Stimulated activated CD4-positive, alpha-beta T cell treated with anti-CD3 and anti-CD28 coated beads, Interleukin-1b, Interleukin-23, amount 100 ng/mL, for 1 hour (primary cell): ENCODE measurements at places on chromosomes 13 and 19.

DNA sequence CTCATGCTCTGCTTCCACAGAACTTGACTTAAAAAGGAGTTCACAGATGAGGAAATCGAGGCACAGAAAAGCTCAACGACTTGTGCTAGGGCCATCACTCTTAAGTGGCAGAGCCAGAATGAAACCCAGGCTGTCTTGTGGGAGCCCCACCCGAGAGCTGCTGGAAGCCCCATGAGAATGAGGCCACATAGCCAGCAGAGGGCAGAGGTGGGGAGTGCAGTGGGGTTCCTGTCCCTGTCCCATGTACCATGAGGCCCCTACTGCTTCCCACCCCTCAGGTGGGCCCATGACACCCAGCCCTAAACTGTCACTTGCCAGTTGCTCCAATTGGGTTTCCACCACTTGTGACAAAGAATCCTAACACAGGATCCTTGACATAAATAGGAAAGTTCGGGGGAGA is 175.9 kb downstream of the IRS2 start:
- DNase-seq, result no peak

GRCh38 chr13:88622362-88622973 is 951.3 kb downstream of the SLITRK5 start:
- no peak for DNase-seq

DNA sequence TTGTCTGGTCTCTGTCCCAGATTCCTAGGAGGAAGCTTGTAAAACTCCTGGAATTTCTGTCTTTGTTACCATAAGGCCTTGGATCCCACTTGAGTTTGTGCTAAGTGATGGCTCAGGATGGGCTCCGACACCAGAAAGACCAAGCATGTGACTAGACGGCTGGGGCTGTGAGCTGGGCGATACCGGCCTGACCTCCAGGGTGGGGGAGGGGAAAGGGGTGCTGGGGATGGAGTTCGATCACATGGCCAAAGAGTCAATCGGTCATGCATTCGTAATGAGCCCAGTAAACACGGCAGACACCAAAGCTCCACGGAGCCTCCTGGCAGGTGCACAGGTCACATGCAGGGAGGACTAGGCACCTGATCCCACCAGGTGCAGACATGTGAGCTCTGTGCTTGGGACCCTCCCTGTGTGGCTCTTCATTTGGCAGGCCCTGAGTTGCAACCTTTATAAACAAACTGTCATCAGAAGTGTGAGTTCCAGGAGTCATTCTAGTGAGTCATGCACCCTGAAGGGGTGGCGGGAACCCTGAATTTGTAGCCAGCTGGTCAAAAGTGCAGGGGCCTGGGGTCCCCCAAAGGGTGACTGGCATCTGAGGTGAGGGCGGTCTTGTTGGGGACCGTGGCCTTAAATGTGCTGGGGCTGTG is 27.1 kb downstream of the ELAVL1 start:
- DNase-seq, result no peak

DNA sequence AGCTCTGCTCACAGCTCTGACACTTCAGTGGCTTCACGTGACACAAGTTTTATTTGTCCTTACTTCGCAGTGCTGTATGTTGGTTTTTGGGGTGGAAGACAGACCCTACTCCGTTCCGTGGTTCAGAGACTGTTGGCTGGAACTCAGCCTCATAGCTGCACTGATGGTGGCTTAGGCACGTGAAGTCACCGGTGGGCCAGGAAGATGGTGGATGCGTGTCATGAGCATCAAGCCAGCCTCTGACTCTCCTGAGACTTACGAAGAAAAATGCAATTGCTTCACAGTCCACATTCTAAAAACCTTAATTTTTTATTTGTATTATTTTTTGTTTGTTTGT is 161.4 kb upstream of the SOX1 start:
- DNase-seq, result no peak

GRCh38 chr13:110256126-110256905 is 50.6 kb downstream of the COL4A1 start:
- no peak for DNase-seq

GRCh38 chr19:44875666-44876451 is 15.2 kb upstream of the TOMM40 start:
- no peak for DNase-seq

- DNase-seq, result no peak
These were observed 9.9 kb downstream of the HSPH1 start for GRCh38 chr13:31151837-31152236.

GRCh38 chr19:28859811-28860210 is 353.1 kb downstream of the UQCRFS1 start:
- no peak for DNase-seq

GRCh38 chr19:46812977-46813838 is 24.8 kb upstream of the SLC1A5 start:
- DNase-seq, result no peak

GRCh38 chr13:111505175-111505777 is 184.8 kb downstream of the TEX29 start:
- DNase-seq, result no peak

DNA sequence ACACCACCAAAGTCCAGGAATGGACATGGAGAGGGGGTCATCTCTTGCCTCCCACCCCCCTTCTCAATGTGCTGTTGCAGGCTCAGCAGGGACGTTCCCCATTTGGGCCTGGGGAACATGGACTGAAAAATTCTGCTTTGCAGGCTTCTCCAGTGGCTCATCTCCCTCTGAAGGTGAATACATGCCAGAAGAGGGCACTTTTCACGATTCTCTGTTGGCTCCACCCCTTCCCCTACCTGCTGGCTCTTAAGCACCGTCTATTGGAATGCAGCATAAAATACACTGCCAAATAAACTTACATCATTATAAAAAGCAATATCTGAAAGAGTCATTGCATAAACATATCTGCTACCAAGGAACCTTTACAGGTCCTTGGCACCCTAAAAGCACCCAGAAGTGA is 35.7 kb downstream of the NHLRC3 start:
- no peak for DNase-seq

DNA sequence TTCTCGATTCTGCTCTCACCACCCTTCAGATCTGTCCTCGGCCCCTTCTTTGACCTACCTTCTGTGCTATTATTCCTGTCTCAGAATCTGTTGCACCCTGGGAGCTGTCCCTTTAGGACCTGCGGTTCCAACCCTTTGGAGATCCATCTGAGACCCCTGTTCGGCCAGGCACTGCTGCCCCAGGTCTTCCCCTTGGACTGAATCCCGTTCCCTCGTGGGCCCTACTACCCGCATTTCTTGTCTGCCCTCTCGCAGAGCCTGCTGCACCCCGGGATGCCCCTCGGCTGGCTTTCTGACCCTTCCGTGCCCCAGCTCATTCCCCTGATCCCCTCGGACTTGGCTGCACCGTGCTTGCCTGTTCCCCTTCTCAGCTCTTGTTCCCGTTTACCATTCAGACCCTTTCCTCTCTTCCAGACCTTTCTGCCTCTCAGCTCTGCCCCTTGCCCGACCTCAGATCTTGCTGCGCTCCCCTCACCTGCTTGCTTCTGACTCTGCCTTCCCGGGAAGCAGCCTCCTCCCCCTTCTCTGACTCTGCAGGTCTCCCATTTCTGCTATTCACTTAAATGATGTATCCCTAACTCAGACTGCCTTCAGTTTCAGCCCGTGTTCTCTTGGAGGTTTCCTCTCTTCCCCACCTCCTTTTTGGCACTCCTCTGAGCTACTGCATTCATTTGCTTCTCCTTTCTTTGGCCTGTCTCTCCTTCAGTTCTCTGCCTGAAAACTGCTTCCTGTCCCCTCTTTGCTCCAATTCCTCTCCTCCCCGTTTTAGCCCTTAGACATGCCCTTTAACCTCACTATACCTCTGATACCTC is 1.1 kb downstream of the ARHGAP35 start:
- no peak for DNase-seq

DNA sequence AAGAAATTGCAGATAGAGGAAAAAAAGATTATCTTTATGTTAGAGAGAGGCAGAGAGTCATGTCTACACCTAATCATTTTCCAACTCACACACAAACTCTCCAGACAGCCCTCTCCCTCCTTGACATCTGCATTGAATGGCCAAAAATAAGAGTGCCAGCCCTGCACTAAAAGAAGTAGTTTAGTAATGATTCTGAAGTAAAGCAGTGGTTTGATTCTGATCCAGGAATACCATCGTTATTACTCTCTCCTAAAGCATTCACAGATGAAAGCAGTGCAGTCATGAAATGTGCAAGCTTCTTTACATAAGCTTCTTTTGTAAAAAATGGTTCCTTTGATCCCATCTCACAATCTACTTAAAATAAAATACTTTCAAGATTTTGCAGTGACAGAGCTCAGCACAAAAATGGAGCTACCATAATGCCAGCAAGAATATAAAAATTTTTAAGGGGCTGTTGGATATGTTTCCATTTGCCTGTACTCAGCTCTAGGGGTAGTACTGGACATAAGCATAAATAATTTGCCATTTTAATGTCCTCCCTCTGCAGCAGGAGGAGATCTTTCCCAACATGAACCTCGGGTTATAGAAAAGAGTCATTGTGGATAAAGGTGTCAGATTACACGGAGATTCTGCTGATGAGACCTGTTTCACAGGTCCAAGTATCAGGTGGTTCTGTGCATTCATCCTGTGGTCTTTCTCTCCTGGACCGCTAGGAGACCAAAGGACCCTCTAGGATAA is 406.3 kb downstream of the DCT start:
- no peak for DNase-seq

- no peak for DNase-seq
These were observed 4.5 kb downstream of the TLE6 start for GRCh38 chr19:2981898-2982297.

- DNase-seq, result no peak
These were observed 82.9 kb downstream of the PDS5B start for GRCh38 chr13:32669030-32669646.

GRCh38 chr19:14576363-14576762 is 4.5 kb upstream of the NDUFB7 start:
- no peak for DNase-seq

DNA sequence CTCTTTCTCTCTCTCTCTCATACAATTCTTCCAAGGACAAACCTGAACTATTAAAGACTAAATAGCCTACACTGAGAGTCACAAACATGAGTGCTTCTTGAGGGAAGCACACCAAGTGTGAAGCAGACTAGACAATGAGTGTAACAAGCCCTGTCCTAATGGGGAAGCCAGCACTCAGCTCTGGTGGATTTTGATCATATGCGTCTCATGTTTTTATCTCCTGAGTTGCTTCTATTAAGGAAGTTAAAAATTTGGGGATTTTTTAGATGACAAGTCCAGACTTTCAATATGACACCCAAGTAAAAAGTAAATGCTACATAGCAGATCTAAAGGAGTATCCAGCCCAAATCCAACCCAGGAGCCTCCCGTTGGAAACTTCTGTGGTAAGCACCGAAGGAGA is 437.8 kb downstream of the RFC3 start:
- DNase-seq, result no peak

DNA sequence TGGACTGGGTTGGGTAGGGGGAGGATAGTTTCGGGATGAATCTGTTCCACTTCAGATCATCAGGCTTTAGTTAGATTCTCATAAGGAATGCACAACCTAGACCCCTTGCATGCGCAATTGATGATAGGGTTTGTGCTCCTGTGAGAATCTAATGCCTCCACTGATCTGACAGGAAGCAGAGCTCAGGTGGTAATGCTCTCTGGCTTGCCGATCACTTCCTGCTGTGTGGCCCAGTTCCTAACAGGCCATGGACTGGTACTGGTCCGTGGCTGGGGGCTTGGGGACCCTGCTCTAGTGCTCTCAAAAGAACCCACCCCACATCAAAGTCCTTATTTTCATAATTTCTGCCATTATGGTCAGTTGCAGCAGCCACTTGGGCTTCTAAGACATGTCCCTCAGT is 30.1 kb downstream of the DNAJC3 start:
- no peak for DNase-seq

DNA sequence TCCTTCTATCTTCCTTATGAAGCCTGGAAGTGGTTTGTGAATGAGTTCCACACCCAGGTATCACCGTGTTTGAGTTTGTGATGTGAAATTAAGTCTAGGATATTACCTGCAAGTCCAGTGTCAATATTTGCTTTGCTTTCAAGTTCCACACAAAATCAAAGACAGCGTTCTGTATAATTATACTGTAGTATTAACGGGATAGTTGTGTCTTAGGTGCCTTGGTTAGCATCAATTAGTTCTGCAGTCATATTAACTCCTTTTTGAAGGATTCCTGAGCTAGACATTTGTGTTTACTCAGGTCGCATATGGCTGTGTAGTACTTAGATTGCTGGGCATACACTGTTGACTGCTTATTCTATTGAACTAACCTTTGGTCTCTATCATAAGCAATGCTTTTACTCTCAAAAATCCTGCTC is 54.4 kb downstream of the ERCC5 start:
- no peak for DNase-seq

- DNase-seq, result no peak
These were observed 944.0 kb upstream of the MIR17HG start for GRCh38 chr13:90403330-90404082.

GRCh38 chr19:32809254-32809653 is 60.3 kb downstream of the SLC7A9 start:
- no peak for DNase-seq

DNA sequence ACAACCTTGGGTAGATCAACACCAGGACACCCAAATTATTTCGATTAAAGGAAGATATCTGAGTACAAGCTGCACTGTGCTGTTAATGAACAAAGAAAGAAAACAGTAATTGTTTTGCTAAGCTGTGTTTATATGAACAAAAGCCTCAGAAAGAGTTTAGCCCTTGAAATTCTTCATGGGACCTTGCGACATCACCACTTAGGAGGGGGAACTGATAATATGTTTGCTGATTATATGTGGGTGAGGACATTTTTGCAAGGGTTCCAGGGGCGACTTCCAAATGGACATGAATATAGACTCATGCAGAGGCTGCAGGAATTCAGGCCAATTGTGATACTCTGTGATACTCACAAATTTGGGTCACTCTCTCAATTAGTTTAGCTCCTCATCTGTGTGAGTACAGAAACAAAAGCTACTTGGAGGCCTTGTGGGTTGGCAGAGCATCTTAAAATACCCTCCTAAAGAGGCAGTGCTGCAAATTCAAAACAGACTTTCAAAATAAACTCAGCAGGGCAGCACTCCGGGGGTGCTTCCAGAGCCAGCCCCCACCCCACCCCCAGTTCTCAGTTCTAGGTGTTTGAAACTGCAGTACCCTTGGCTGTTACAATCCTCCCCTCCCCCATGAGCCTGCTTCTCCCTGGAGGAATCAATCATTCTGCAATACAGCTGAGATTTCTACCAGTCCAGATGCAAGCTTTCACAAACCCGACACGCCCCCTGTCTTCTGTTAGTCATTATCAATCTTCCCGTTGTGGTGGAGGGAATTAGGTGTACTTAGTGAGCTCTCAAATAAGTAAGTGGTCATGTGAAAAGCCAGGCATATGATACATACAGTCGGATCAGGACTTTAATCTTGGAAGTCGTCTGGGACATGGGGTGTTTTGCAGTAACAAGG is 97.0 kb upstream of the MBNL2 start:
- DNase-seq, result no peak

GRCh38 chr13:112145551-112146360 is 78.8 kb downstream of the SOX1 start:
- DNase-seq, result no peak

- DNase-seq, result no peak
These were observed 47.9 kb downstream of the COL4A1 start for GRCh38 chr13:110258876-110259631.

- no peak for DNase-seq
These were observed 45.8 kb downstream of the GGACT start for GRCh38 chr13:100542826-100543156.
